ENCODE measurements at places on chromosomes 7 and 10. TPM values are rescaled to one million over a fixed set of nuclear protein-coding genes. Genes with fewer than 3 reads are reported as not detected.

The SORBS1 gene
- 0.47 TPM for total RNA-seq

The KLLN gene
- 0.66 TPM for total RNA-seq

The PLAU gene
- total RNA-seq, result 124 TPM

The CH25H gene
- total RNA-seq, result not detected

The CAMK2B gene
- 0.27 TPM for total RNA-seq

The PRLHR gene
- not detected for total RNA-seq

The PNLIPRP2 gene
- not detected for total RNA-seq

The SYCE1 gene
- not detected for total RNA-seq

The DMTF1 gene
- 22.6 TPM for total RNA-seq

The IKZF1 gene
- not detected for total RNA-seq

The OR2A12 gene
- not detected for total RNA-seq

The FAM20C gene
- 34.2 TPM for total RNA-seq

The SLC16A12 gene
- 0.05 TPM for total RNA-seq

The UNC5B gene
- 0.88 TPM for total RNA-seq

The PIP gene
- 0.18 TPM for total RNA-seq

The LRMDA gene
- total RNA-seq, result 4.3 TPM

The GOLGA7B gene
- 5.0 TPM for total RNA-seq

The ADAM22 gene
- 0.38 TPM for total RNA-seq

The TNS3 gene
- total RNA-seq, result 80.6 TPM

The AASS gene
- total RNA-seq, result 0.08 TPM

The NCF1 gene
- 0.09 TPM for total RNA-seq

The CALHM3 gene
- 0.60 TPM for total RNA-seq

The MMP21 gene
- not detected for total RNA-seq

The PYROXD2 gene
- 4.5 TPM for total RNA-seq

The TMED4 gene
- total RNA-seq, result 53.4 TPM

The SCD gene
- total RNA-seq, result 165 TPM

The FAM237B gene
- not detected for total RNA-seq

The ABCC2 gene
- 164 TPM for total RNA-seq

The STEAP1 gene
- 16.0 TPM for total RNA-seq

The TDRD1 gene
- not detected for total RNA-seq

The GIMAP5 gene
- total RNA-seq, result not detected
